ENCODE measurements at places on chromosomes 5 and 9.
A peak's percentile ranks its signal among the peaks of the same experiment; 100 is the strongest.

- DNase-seq: no peak
Measured at GRCh38 chr9:88824711-88825110, 166.6 kb upstream of the S1PR3 start.

DNA sequence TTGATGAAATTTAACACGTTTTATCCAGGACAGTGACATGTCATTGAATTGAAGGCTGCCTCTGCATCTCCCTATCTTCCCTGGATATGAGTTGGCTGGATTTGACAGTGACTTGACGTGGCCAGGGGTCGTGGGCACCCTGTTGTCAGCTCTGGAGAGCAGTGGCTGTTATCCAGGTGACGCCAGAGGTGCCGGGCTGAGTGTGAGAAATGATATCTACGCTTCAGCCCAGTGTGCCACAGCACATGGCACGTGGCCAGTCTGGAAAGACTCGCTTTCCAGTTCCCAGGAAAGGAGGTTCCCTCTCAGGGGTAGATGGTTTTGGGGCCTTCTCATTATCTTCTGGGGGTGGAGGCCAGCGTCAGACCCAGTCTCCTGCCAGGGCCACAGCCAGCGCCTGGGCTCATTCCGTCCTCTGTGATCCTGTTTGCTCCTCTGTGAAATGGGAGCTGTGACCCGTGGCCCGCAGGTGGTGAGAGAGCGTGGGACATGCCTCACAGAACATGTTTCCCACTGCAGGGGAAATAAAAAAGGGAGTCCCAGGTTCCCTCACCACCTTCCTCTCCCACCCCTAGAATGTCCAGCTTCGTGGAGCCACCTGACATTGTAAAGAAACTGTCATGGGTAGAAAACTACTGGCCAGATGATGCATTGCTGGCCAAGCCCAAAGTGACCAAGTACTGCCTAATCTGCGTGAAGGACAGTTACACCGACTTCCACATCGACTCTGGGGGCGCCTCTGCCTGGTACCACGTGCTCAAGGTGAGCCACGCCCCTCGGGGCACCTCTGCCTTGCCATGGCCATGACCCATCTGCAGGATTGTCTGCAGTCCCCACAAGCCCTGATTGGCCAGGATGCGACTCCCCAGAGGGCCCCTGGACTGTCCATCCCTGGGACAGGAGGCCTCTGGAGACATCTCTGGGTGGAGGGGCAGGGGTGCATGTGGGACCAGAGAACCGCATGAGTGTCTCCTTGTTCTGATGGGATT is 76.5 kb downstream of the PHF2 start:
- peak; percentile 72 for DNase-seq

DNA sequence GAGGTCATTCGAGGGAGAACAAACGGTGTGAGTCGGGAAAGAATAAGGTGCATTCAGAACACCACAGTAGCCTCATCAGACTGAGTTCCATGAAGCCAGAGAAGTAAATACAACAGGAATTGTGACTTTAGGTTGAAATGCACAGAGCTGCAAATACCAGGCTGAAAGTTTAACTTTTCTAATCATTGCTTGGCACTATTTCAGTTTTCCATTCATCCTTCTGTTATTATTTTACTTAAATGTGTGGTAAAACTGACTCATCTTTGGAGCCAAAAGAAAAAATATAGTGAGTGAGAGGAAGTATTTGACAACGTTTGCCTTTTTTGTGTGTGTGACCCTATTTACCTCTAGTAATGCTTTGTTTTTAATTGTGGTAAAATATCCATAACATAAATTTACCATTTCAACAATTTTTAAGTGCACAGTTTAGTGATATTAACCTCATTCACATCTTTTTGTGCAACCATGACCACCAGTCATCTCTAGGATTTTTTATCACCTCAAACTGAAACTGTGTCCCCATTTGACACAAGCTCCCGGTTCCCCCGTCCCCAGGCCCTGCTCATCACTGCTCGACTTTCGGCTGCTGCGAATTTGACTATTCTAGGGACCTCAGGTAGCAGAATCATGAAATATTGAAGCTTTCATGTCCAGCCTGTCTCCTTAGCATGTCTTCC is 166.8 kb downstream of the HSD17B3 start:
- no peak for DNase-seq

- peak; percentile 55 for DNase-seq
Measured at GRCh38 chr5:173010547-173011464, 27.2 kb downstream of the ATP6V0E1 start.

DNA sequence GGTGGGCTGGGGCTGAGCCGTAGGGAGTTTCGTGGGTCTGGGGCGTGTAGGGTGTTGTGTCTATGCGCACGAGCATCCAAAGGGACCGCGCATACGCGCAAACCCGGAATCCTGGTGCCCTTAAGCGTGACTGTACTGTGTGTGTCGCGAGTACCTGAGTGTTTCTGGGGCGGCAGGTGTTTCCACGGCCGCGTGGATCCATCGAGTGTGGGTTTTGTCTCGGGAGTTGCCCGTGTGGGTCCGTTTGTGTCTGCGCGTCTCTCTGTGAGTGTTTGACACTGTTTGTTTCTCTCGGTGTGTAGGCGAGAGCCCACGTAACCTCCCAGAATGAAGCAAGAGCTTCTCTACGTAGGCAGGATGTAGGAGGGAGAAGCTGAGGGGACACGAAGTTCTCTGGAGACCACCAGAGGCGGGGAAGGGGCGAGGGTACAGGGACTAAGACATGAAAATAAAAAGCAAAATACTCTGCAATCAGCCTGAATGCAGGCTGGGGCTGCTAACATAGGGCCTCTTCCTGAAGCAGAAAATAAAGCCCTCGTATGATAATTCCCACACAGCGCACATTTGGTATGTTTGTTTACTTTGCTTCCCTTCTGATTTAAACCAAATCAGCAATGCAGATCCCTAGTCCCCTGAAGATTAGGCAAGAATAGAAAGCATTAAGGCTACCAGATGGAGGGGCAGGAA is 588 bp upstream of the BRINP1 start:
- DNase-seq: no peak

GRCh38 chr5:118353970-118354369 is 634.4 kb downstream of the DTWD2 start:
- DNase-seq: no peak

- DNase-seq: no peak
Measured at GRCh38 chr5:71907001-71907588, 188.0 kb downstream of the CARTPT start.

DNA sequence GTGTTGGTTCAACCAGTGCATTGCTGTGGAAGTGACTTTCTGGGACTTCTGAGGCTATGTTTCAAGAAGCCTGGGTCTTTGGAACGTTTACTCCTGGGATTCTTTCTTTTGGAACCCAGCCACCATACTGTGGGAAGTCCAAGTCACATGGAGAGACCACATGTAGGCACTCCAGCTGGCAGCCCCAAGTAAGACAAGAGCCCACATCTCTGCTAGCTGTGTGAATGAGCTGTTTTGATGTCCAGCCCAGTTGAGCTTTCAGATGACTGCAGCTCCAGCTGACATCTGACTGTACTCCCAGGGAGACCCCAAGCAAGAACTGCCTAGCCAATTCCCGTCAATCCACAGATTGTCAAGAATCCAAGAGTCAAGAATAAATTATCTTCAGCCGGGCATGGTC is 60.1 kb upstream of the SPATA31D4 start:
- DNase-seq: no peak
